ENCODE measurements at places on chromosomes 1 and 21.

DNA sequence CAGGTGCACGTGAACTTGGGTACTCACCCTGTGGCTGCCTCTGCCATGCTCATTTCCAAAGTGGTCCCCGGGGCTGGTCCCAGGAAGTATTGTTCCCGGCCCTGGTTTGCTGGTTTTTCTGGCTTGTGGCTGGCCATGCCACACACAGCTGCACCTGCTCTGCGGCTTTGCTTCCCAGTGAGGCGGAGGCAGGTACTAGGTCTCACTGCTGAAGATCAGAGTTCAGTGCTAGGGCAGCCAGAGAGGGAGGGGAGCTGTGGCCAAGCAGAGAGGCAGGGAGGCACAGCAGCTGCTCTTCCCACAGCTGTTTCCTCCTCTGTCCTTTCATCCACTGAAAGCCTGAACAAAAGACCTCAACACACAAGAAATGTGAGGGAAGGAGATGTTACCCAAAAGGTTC, 30.5 kb downstream of the ENO1 start:
- DNase-seq, result no peak

DNA sequence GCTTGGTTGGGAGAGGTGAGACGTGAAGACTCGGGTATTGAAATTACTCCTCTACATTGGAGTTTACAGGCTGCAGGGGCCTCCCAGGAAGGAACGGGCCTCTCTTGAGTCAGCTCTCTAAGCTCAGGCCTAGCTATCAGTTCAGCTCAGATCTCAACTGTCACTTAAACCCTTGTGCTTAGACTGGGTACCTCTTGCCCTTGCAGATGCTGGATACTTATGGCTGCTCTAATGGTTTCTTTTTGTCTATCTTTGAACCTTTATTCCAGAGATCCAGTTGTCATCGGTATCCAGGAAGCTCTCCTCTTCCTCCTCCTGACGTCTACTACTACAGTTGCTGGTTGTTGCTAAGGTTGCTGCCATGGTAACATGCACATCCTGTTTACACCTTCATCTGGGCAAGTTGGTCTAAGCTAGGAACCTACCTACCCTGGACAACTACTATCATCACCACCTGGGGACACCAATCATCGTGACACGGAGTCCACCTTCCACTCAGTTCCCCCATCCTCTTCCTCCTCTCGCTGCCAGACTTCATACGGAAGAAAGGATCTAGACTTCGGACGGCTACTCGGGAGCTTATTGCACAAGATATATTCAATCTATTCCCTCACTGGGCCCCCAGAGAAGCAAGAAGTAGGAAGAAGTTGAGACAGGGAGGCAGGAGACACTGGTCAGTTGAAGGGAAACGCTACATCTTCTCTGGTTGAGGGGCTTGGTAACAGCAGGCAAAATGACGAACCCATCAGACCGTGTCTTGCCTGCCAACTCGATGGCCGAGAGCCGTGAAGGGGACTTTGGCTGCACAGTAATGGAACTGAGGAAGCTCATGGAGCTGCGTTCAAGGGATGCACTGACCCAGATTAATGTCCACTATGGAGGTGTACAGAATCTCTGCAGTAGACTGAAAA, 56.1 kb downstream of the ATP2B4 start:
- DNase-seq, result no peak

- no peak for DNase-seq
Measured at GRCh38 chr1:187326557-187326956, 497.8 kb downstream of the PLA2G4A start.

- DNase-seq, result no peak
Measured at GRCh38 chr21:35007348-35007747, 41.8 kb downstream of the RUNX1 start.
